HFF-Myc (cell line): ENCODE measurements at places on chromosomes 3 and 15.

DNA sequence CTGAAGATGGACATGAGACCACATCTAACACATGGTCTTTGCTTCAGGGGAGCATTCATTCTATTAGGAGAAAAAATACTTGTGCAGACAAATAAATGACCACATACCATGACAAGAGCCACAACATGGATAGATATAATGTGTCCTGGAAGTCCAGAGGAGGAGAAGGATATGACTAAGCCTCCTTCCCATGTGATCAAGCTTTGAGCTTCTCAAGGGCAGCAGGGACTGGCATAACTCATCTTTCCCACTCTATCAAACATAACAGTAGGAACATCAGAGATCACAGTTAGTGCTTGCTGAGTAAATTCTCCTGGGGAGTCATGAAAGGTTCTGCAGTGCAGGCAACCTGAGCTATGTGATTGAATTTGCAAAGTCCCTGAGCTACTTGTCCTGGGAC, 86.0 kb upstream of the LPP start:
- peak; percentile 35 for DNase-seq

DNA sequence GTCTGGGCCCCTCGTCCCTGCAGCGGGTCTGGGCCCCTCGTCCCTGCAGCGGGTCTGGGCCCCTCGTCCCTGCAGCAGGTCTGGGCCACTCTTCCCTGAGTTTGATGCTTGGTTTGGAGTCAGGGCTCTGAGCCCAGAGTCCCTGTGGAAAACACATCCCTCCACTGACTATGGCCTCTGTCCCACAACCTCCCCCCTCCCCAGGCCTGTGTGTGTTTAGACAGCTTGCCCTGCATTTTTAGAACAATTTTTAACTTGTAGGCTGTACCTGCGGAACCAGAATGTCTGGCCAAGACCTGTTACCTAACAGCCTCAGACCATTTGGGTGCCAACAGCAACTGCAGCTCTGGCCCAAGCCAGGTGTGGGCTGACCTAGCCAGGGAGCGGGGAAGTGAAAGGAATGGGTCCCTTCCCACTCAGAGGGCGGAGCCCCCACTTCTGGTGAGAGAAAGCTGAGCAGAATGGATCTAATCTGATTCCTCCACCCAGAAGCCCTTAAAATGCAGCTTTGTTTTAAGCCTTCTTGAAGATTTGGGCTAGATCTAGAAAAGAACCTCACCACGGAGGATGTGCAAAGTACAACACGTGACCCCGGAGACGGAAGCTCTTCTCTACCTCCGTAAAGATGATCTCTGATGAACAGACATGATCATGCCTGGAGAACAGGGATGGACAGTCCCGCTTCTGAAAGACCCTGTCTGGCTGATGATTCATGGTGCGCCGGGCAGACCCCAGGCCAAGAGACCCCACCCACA, 60.5 kb upstream of the TFRC start:
- DNase-seq: no peak

GRCh38 chr15:45231132-45231531, 20.9 kb upstream of the SLC28A2 start:
- no peak for DNase-seq

DNA sequence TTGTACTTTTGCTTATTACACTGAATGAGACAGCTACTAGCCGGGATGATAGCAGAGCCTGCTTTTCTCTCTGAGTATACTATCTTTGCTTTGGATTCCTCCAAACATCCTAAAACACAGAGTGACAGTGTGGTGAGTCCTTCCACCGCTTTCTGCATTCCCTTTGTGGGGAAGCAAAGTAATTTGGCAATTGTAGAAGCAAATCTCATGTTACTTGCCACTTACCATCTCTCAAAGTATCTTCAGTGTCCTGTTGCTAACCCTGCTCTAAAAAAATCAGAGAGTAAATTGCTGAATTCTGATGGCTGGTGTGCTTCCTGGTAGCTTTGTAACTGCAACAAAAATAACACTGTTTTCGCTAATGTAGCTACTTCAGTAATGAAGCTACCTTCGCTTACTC, 92.4 kb upstream of the LRRFIP2 start:
- DNase-seq: no peak

- no peak for DNase-seq
Measured at GRCh38 chr3:27378331-27378730, 9.1 kb upstream of the NEK10 start.

DNA sequence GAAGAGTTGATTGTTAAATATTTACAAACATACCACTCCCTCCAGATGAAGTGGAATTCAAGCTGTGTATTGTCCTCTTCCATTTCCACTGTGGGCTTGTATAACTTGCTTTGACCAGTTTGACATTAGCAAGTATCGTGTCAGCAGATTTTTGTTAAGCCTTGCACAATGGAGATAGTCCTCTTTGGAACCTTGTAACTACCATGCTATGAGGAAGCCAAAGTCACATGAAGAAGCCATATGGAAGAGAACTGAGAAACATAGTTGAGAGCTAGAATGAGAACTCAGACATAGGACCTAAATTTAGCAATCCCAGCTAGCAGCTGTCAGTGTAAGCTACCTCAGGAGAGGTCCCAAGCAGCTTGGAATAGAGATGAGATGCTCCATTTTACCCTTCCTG, 889.2 kb downstream of the PDCD6IP start:
- DNase-seq: no peak
